ENCODE measurements at places on chromosomes 2 and 18.

GRCh38 chr2:223027442-223027841, 24.5 kb upstream of the KCNE4 start:
- DNase-seq: no peak

DNA sequence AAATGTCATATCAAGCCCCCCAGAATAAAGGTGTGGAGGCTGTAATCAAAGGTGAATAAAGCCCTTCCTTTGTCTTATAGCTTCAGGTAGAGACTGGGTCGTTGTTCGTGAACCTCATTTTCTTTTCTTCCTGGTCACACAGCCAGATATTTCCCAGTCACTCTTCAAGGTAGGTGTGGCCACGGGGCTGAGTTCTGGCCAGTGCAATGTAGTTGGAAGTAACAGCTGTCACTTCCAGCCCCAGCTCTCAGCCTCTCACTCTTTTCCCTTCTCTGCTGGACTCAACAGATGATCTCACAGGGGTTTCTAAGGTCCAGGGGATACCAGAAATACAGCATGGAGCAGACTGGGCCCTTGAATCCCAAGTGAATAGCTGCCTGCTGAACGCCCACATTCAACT, 15.8 kb upstream of the TRPM8 start:
- DNase-seq: no peak

- no peak for DNase-seq
These were observed 72.6 kb downstream of the CTAGE1 start for GRCh38 chr18:22344908-22345670.

- DNase-seq: no peak
These were observed 7.8 kb downstream of the FOSL2 start for GRCh38 chr2:28400419-28400818.

GRCh38 chr2:237529452-237530402, 36.6 kb upstream of the PRLH start:
- DNase-seq: peak; percentile 66

Measured in glutamatergic neuron (in vitro differentiated cells).